Upper lobe of left lung (tissue), 6 donors: ENCODE measurements at places on chromosomes 1 and 21.

DNA sequence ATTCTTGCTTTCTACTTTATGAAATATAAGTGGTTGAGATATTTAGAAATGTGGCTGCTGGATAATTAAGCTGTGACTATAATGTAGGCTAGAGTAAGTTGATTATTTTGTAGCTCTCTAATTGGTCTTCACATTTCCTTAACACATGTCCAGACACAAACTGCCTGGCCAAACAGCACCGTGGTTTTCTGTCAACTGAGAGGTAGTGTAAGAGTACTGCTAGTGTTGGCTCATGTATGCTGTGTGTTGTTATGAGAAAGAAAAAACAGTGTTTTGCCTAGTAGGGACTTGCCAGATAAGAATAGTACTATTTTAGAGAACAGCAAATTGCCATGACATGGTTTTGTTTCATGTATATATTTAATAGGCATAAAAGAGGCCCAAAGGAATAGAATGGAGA, 37.1 kb downstream of the TMED5 start:
- no peak for DNase-seq

DNA sequence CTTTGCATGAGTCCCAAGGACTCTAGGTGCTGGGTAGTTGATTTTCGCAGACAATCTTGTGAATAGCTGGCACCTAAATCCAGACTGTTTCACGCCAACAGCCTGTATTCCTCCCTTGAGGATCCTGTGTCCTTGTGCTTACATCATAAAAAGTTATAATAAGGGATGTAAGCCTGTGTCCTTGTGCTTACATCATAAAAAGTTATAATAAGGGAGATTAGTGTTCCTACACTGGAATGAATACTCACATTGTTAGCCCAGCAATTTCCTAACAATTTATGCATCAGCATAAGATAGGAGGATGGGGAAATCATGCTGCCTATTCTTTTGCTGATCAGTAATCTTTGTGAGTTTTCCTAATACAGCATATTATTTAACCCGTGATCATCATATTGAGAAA, 4.0 kb upstream of the HSD3B2 start:
- DNase-seq, result no peak

DNA sequence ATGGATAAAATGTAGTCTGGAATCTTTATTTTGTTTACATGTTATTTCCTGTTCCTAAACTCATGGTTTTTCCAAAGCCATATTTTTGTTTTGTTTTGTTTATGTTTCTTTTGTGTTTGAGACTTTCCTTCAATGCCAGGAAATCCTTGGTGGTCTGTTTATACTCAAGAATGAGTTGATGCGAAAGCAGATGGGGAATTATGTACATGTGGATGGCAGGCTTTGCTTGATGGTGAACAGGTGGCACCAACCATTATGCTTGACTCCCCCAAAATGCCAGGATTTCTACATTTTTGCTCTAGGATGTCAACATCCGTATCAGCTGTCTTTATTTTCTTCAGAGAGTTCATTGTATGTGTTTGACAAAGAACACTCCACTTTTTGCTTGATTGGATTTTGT, 448.5 kb downstream of the PRDM2 start:
- DNase-seq, result no peak

GRCh38 chr1:157652859-157653493, 47.6 kb downstream of the FCRL3 start:
- no peak for DNase-seq

GRCh38 chr1:9700340-9700739, 48.8 kb downstream of the PIK3CD start:
- DNase-seq, result no peak

- DNase-seq, result no peak
Measured at GRCh38 chr1:85617633-85618100, 37.1 kb downstream of the CCN1 start.

GRCh38 chr1:42977653-42978052, 19.0 kb upstream of the SLC2A1 start:
- DNase-seq, result no peak

GRCh38 chr1:193661385-193661784, 475.0 kb upstream of the B3GALT2 start:
- no peak for DNase-seq
